Hematopoietic multipotent progenitor cell treated with erythropoietin and hydrocortisone succinate and interleukin-3 and kit ligand, for 15 days (in vitro differentiated cells): ENCODE measurements at places on chromosomes 1 and 21.

DNA sequence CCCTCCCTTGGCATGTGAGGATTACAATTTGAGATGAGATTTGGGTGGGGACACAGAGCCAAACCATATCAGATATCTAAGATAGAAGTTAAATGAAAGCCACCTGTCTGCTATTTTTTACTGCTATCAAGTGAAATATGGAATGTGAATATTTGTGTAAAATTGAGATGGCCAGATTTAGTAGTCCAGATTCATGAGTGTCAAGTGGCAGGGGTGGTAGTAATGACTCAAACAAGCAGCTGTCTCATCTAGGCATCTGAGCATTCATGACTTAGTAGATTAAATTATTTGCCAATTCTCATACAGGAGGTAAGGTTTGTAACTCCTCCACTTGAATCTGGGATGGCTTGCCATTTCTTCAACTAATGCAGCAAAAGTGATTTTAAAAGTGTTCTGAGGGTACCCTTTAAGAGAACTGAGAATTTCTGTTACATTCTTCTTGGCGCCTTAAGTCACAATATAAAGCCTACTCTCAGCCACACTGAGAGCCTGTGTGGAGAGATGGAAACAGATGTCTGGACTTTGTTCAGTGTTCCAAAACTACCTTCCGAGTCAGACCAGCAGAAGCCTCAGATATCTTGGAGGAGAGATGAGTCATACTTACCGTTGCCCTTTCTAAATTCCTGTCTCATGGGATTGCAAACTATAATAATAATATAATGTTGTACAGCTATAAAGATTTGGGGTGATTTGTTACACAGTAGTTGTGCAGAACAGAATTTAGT lies 1065.6 kb upstream of the TMPRSS15 start:
- DNase-seq = no peak

DNA sequence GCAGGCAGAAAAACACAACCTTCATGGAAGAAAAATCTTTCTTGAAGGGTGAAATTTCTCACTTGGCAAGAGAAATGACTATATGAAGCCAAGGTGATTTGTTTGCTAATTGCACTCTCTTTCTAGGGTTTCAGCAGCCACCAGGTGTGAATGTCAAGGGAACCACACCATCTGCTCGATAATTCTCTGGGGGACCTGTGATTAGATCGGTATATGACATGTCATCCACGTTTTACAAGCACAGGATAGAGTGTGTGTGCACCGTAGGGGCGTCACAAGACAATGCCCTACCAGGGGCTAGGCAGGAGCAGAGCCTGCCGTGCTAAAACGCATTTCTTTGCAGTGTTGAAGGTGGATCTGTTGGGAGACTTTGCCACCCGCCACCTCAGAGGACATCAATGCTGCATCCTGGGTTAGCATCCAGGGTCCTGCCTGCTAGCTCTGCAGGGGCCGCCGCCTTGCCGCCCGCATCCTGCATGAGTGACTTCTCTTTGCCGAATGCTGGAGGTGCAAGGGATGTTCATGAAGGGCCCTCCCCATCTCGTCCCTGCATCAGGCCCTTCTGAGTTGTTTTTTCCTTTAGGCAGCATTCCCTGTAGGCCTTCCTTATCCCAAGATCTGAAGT lies 37.8 kb upstream of the CCSAP start:
- no peak for DNase-seq

GRCh38 chr1:50148142-50148923 lies 39.6 kb downstream of the ELAVL4 start:
- no peak for DNase-seq

DNA sequence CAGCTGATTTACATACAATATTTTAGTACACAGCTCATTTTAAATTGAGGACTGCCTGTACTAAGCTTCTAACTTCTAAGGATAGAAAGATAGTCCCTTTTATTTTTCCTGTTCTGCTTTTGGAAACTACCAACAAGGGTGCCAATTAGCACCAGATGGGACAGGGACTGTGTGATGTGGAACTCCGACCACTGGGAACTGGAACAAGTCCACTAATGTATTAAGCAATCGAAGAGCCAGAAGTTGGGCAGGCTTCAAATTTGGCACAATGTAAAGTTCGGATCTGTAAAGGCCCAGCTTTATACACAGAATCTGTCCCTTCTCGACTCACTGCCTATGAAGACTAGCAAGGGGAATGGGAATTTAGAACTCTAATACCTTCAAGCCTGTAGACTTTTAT lies 149.3 kb downstream of the ZC3H11B start:
- DNase-seq = no peak

GRCh38 chr1:201436393-201436792 lies 14.9 kb upstream of the TNNI1 start:
- DNase-seq = no peak

- DNase-seq = no peak
Observed at GRCh38 chr1:1086911-1087341, 12.8 kb upstream of the RNF223 start.

GRCh38 chr1:44060830-44061267 lies 29.6 kb upstream of the SLC6A9 start:
- DNase-seq = no peak

DNA sequence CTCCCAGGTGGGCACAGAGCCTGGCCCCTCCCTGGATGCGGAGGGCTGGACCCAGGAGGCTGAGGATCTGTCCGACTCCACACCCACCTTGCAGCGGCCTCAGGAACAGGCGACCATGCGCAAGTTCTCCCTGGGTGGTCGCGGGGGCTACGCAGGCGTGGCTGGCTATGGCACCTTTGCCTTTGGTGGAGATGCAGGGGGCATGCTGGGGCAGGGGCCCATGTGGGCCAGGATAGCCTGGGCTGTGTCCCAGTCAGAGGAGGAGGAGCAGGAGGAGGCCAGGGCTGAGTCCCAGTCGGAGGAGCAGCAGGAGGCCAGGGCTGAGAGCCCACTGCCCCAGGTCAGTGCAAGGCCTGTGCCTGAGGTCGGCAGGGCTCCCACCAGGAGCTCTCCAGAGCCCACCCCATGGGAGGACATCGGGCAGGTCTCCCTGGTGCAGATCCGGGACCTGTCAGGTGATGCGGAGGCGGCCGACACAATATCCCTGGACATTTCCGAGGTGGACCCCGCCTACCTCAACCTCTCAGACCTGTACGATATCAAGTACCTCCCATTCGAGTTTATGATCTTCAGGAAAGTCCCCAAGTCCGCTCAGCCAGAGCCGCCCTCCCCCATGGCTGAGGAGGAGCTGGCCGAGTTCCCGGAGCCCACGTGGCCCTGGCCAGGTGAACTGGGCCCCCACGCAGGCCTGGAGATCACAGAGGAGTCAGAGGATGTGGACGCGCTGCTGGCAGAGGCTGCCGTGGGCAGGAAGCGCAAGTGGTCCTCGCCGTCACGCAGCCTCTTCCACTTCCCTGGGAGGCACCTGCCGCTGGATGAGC lies 34.2 kb downstream of the TRIM11 start:
- DNase-seq = no peak
